ENCODE measurements at places on chromosomes 1 and 21.
A peak's percentile ranks its signal among the peaks of the same experiment; 100 is the strongest.

GRCh38 chr1:1334835-1335234 lies 3.8 kb downstream of the TAS1R3 start:
- no peak for DNase-seq

DNA sequence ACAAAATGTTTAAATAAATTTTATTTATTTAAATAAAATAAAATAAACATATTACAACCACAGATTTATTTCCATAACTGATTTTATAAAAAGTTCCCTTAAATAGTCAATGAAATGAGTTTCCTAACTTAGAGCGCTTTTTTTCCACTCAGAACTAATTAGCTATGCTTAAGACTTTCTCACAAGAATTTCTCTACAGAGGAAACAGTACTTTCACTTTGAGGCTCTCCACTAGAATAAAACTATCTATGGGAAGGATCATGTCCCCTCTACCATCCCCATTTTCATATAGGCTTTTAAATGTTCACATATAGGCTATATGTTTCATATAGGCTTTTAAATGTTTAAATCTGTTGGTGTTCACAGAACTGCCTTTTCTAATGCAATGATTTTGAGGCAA lies 40.0 kb upstream of the DPH5 start:
- no peak for DNase-seq

DNA sequence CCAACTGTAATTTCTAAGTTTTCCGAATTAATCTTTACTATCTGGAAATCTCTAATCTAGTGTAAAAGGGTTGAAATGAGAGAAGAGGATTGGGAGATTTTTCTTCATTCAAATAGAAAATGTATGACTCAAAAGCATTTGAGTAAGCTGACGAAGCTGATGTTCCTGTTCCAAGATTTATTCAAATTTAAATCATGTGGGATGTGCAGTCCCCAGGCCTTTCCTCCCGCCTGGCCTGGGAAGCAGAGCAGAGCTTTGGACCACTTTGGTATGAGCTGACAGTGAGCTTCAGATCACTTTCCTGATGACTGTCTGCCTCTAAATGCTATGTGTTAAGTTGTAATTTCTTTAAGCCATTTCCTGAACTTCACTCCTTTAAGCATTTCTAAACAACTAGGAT lies 192.0 kb downstream of the DHRS3 start:
- no peak for DNase-seq

GRCh38 chr1:67719329-67720196 lies 34.6 kb downstream of the GADD45A start:
- peak; percentile 23 for DNase-seq

DNA sequence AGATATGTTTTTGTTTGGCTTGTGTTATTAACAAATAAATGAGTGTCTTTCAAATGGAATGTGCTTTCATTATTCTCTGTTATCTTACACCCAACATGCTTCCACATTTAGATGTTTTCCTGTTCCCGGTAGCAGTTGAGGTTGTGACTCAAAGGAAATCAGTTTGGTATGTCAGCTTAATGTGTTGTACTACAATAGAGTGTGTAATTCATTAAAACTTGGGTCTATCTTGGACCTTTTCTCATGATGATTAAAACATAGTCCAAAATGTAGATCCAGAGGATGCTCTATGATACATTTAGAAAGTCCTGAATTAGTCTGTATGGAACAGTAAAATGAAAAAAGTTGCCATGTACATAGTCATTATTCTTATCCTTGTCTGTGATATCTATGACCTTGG lies 26.7 kb downstream of the RTCA start:
- no peak for DNase-seq

GRCh38 chr1:180836449-180836848 lies 76.2 kb upstream of the KIAA1614 start:
- DNase-seq, result no peak

- no peak for DNase-seq
These were observed 61.1 kb upstream of the HP1BP3 start for GRCh38 chr1:20848162-20848561.

- peak; percentile 39 for DNase-seq
These were observed 77.6 kb downstream of the XCL2 start for GRCh38 chr1:168466092-168466713.

- DNase-seq, result no peak
These were observed 165.0 kb upstream of the IRF2BP2 start for GRCh38 chr1:234774971-234775370.

GRCh38 chr1:52588535-52588934 lies 13.6 kb upstream of the GPX7 start:
- no peak for DNase-seq

DNA sequence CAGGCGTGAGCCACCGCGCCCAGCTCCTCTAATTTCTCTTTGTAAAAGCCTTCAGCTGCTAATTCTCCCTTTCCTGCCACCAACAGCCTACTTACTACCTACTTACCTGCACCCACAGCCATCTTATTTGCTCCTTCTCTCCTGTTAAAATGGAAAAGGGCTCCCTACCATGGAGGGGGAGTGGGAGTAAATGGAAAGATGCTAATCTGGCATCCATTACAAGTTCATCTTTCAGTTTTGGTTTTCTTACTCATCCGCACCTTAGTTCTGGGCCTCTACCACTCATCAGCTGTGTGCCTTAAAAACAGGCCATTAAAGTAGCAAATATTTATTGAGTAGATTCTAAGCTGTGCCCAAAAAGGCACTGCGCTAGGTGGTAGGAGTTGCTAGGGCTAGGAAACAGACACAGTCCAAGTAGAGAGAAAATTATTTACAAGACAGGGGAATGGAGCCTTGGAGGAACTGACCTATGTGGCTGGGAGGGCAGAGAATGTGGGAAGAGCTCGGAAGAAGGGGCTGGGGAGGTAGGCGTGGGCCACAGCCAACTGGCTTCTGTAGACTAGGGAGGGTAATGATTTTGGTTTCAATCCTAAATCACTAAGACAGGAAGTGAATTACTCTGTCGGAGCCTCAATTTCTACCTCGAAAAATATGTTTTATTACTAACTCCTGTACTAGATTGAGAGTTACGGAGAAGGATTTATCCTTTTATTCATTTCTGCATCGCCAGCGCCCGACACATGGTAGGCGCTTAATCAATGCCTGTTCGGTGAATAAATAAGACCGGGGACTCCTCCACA lies 685 bp upstream of the DDI2 start:
- no peak for DNase-seq

GRCh38 chr1:47651311-47652089 lies 213.7 kb downstream of the FOXD2 start:
- no peak for DNase-seq

DNA sequence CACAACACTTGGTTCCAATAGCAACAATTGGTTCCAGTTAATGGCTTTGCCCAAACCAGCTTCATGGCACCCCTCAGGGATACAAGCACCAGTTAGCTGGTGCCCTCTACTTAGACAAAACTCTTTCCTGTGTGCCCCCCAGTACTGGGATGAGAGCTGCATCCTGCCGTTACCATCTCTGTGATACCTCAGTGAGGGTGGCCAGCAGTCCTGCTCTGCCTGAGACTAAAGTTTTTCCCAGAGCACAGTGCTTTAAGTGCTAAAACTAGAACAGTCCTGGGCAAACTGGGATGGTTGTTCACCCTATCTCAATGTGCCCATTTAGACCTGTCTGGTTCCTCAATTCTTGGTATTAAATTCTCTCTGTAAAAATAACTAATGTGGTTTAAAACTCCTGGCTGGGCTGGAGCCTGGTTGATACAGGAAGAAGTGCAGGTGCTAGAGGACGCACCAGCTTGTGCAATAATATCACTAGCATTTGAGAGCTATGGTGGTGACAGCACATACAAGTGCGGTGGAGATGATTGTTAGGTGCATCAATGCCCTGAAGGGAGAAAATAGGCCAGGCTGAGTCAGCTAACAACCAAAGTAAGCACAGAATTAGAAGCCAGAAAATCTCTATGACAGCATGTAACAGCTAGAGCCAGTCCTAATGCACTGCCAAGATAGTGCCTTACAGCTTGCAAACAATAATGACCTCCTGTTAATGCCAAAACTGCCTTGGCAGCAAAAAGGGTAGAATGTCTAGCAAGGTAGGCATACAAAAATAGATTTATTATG lies 179.8 kb upstream of the GALNT2 start:
- DNase-seq, result no peak

DNA sequence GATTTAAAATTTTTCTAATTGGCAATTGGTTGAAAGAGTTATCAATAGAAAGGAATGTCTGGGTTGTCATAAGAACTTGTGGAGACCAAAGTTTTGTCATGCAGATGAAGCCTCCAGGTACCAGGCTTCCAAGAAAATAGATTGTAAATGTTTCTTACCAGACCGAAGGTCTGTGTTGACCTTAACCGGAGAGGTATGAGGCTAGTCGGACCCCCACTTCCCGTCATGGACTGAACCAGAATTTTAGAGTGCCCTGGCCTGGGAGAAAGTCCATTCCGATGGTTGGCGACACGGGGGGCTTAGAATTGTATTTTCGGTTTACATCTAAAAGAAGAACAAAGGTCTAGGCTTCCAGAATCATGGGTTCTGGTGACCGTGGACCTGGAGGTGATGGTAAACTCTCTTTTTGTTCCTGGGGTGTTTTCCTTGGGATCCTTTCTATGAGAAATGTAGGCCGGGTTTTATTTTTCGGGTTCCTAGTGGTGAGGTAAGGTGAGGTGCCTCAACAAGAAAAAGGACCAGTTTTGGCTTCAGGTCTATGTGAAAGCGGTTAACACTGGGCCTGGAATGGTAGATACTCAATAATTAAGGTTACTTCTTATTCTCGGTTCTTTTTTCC lies 405 bp upstream of the UHMK1 start:
- no peak for DNase-seq

- DNase-seq, result no peak
These were observed 63.6 kb upstream of the ERG start for GRCh38 chr21:38561613-38562581.

DNA sequence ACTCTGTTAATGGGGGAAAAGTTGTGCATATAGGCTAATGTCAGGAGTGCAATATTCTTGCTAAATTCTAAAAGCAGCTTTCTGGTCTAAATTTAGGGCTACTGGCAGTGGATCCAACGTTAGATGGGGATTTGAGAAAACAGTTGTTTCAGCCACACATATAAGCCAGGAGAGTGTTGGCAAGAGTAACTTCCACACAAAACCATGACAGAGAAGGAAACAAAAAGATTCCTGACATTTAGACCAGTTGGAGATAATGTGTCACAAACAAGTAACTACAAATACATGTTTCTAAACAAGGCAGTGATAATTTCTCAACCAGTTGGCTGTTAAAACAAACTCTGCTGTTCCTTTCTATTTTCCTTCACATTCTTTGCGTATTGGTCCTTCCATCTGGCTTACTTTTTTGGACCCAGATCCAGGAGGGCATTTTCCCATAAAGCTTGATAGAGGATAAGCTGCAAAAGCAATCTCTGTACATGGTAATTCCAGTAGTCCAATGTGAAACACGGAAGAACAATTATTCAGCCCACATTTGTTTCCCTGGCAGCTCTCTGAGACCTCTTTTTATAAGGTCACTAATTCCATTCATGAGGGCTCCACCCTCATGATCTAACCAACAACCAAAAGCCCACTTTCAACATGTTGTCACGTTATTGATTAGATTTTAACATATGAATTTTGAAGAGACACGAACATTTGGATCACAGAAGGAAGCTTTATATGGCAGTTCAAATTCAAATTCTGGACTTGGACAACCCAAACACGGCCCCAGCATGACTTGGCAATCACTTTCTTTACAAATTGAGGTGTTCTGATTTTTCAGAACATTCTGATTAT lies 1888.6 kb downstream of the MRPL39 start:
- no peak for DNase-seq

DNA sequence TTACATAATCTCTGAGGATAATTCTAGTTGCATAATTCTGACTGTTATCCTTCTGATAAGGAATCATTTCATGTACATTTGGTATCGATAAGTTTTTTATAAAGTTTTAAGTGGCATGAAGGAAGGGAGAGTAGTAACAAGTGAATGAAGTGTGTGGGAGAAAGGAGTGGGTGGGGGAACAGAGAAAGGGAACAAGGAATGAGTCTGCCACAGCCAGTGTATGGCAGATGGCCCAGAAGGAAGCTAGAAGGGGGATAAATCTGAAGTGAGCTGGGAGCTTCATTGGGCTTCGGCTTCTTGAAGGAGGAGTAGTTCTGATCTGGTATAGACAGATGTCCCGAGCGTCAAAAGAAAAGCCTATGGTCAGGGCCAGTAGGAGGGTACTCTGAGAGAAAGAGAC lies 18.6 kb downstream of the ZBTB40 start:
- no peak for DNase-seq

- no peak for DNase-seq
These were observed 27.5 kb upstream of the ZFP69B start for GRCh38 chr1:40422630-40423263.

DNA sequence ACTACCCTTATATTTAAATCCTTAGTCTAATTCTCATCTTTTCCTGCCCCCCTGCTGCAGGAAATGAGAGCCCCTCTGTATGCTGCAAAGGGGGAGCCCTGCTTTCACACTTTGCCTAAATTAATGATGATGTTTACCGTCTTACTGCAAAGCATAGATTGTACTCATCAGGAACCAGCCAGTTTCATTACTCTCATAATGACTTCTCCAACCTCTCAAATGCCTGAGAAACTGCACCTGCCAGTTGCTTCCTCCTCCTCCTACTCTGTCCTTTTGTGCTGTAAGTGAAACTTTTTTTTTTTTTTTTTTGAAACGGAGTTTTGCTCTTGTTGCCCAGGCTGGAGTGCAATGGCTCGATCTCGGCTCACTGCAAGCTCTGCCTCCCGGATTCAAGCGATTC lies 101.7 kb downstream of the ADSS2 start:
- DNase-seq, result no peak

GRCh38 chr1:17869815-17870214 lies 114.7 kb downstream of the ACTL8 start:
- DNase-seq, result no peak

DNA sequence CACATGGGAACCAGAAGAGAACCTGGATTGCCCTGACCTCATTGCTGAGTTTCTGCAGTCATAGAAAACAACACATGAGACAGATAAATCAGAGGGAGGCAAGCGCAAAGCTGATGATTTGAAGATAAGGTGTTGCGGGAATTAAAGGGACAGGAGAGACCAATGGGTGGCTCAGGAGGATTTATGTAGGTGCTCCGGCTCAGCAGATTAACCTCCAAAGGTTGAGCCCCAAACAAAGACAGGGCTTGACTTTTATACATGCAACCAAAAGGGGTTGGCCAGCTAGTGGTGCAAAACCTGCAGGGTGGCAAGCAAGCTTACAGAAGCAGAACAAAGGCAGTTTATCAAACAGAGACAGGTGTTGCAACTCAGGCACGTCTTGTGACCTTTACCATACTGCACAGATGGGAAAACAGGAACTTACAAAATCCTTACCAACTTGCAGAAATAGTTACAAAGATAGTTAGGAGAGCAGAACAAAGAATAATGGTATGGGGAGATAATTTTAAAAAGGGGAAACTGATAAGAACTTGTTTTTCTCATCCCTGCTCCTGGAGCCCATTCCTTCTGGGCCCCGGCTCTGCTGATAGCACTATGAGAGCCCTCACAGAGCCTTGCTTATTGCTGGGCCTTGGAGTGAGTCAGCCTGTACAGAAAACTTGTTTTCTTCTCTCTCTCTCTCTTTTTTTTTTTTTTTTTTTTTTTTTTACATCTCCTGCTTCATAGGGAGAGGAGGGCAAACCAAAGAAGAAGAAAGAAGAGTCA lies 93.6 kb downstream of the SNRPE start:
- no peak for DNase-seq
